Right atrium auricular region (tissue), 2 donors: ENCODE measurements at places on chromosomes 2 and 18. TPM values are rescaled to one million over a fixed set of nuclear protein-coding genes. Genes with fewer than 3 reads are reported as not detected.
A peak's percentile ranks its signal among the peaks of the same experiment; 100 is the strongest.

DNA sequence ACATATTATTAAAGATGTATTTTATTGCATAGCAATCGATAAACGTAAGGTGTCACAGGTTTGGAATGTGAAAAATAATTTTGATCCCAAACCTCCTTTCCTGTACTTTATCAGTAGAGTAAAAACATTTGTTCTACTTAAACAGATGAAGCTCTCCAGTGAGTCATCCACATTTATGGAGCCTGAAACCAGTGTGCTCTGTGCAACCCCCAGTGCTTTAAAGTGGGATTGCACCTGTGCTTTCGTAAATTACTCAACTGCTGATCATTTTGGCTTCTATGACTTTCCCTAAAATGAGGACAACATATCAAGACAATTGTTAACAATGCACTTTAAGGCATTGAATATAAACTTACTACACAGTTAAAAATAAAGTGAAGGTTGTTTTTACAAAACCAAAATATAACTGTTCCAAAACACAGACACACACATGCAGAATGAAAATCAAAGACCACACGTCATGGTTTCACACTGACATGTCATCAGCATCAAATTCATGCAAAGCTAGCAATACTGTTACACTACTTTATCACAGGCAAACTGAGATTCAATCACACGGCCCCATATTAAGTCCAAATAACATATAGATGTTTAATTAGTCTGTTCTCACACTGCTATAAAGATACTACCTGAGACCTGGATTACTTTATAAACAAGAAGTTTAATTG lies 9.7 kb downstream of the TMEM18 start:
- no peak for DNase-seq

- DNase-seq: no peak
Measured at GRCh38 chr2:130842770-130843169, 6.1 kb downstream of the ARHGEF4 start.

The ANKRD62 gene
- not detected for total RNA-seq

- no peak for DNase-seq
Measured at GRCh38 chr2:230312638-230313037, 14.4 kb upstream of the SP140L start.

GRCh38 chr2:207960090-207960489 lies 65.2 kb downstream of the PLEKHM3 start:
- no peak for DNase-seq

The TSN gene
- 22.4 TPM for total RNA-seq

The BCL11A gene
- total RNA-seq: 2.2 TPM

GRCh38 chr2:47024046-47024445 lies 108.4 kb upstream of the MCFD2 start:
- DNase-seq: no peak

The DNER gene
- 17.6 TPM for total RNA-seq

DNA sequence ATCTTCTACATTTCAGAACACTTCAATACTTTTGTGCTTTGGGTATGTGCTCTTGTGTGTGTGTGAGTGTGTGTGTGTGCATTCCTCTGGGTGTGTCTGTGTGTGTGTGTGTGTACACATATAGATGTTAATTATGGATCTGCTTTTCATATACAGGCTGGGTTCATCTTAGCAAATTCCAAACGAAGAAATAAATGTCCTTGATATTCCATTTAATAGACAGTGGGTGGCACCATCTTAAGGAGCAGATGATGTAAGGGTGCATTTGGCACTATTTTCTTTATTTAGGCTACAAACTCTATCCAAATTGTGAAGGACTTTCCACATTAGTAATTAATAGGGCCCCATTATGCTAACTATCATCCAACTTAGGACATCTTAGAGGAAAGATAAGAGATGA lies 425.8 kb upstream of the POU3F3 start:
- no peak for DNase-seq

The COLEC11 gene
- 27.8 TPM for total RNA-seq

- DNase-seq: no peak
Measured at GRCh38 chr2:133765658-133766057, 197.4 kb upstream of the NCKAP5 start.

DNA sequence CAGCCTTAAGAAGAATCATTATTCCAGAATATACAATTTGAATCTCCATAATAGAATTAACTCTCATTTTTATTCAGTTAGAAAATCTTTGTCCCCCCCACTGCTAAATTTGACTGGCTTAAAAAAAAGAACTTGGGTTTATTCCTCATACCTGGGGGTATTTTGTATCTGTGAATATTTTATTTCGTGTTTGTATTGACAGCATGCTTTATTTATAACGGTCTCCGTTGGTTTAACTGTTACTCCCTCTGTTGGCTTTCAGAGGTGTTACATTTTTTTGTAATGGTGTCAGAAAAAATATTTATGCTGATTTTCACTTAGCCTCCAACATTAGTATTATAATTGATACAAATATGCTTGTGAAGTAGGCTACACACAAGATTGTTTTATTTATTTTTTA lies 109.1 kb downstream of the HAUS1 start:
- no peak for DNase-seq

DNA sequence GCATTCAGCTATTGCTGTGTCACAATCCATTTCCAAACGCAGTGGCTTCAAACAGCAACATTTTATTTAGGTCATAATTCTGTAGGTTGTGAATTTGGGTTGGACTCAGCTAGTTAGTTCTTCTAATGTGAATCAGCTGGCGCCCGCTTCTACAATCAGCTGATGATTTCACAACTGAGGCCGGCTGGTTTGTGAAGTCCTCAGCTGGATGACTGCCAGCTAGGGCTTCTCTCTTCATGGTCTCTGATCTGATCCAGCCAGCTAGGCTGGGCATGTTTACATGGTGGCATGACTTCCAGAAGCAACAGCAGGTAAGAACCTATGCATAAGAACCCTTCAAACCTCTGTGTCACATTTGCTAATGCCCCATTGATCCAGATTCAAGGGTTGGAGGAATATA lies 172.0 kb downstream of the SLC4A10 start:
- DNase-seq: peak; percentile 59

The RNF125 gene
- total RNA-seq: 5.6 TPM

DNA sequence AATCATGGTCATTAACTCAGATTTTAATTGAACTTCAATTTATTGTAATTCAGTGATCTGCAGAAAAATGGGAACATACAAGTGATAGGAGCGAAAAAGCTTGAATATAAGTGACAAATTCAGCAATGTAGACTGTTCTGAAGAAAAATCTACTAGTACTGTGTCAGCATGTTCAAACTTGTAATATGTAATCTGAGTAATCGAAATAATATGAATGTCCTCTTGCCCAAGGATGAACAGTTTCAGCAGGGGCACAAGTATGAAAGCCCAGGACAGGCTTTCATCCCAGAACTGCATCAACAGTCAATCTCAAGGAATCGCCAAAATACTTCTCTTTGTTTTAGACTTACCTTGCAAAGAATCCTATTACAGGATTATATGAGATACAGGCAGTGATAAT lies 1110.5 kb downstream of the LRP1B start:
- no peak for DNase-seq

The FASTKD2 gene
- 45.5 TPM for total RNA-seq

- no peak for DNase-seq
Measured at GRCh38 chr2:100818003-100818605, 1.8 kb upstream of the NPAS2 start.

DNA sequence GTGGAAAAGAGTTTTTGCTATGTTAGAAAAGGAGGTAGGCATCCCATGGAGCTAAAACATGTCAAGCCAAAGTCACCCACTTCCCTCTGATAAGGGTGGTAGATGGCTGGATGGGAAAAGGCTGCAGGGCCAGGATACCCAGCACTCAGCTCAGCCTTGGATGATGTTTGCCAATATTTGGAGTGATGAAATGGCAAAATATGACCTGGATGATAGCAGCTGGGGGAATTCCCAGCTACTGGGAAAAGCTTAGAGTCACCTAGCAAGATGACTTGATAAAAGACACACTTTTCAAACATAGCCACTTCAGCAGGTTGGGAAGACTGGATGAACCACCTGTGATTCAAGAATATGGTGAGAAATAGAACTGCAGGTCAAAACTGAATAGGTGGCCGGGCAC lies 10.1 kb downstream of the RFX8 start:
- DNase-seq: no peak

The CFC1 gene
- total RNA-seq: 13.4 TPM

- DNase-seq: no peak
Measured at GRCh38 chr2:215771241-215771640, 242.1 kb downstream of the MREG start.

The ZBTB14 gene
- total RNA-seq: 7.3 TPM

- DNase-seq: no peak
Measured at GRCh38 chr18:892316-892715, 12.4 kb upstream of the ADCYAP1 start.

DNA sequence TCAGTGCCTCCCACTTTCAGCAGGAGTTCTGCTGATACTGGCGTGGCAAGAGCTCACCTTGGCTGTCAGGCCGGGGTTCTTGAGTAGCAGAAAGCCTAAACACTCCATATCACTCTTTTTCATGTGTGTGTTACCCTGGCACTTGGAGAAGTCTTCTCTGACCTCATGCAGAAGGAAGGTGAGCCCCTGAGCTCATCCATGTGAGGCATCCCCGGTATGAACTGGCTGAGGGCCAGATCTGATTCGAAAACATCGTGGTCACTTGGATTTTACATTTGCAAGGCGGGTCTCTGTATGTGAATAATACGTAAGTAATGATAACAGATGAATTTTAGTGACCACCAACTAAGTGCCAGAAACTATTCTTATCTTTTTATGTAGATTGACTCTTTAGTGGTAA lies 93.6 kb downstream of the RAPGEF4 start:
- DNase-seq: no peak

DNA sequence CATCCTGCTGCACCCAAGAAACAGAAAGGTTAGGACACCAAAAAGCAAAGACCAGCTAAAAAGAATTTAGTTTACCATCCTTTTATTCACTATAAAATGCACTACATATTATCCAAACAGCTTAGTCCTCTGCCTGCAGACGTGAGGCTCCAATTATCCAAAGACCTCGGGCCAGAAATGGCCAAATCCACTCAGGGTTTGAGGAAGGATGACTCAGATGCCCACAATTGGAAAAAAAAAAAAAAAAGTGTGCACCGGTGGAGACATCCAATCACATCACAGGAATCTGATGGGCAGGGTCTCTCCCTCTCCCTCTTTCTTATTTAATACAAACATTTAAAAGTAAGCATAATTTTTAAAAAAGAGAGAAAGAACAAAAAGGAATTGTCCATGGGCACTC lies 65.7 kb downstream of the TRABD2A start:
- no peak for DNase-seq

The HOXD13 gene
- total RNA-seq: not detected

DNA sequence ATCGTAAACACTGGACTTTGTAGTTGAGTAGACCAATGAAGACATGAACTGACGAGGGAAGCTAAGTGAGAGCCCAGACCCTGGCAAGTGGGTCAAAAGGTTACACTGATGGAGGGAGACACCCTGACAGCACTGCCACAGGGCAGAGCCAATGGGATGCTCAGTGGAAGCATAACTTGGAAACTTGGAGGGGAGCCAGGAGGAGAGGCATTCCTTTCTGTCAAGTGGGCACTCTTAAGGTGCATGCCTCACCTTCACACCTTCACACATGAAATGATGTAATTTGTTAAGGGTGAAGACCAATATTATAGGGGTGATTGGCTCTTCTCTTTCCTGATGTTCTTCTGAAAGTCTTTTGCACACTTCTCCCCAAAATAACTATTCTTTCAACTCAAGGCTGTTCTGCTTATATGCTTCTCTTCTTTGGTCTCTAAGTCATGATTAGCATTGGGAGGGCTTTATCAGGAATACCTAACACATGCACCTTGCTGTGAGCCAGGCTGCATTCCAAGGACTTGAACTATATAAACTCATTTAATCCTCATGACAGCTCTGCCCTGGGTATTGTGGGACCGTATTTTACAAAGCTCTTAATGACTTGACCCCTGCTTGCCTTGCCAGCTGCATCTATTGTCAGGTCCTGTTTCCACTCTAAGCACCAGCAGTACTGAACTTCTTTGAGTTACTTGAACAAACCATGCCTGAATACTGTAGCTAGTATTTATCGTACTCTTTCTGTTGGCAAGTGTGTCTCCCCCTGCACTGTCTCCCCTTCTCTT lies 19.0 kb downstream of the RPL37A start:
- DNase-seq: no peak

- DNase-seq: no peak
Measured at GRCh38 chr18:56973487-56973886, 173.4 kb upstream of the BOD1L2 start.

GRCh38 chr2:113182471-113183260 lies 8.9 kb downstream of the PSD4 start:
- DNase-seq: no peak

The PPP1R7 gene
- 57.5 TPM for total RNA-seq

GRCh38 chr2:129756276-129756675 lies 223.2 kb upstream of the RAB6C start:
- DNase-seq: no peak

- peak; percentile 54 for DNase-seq
Measured at GRCh38 chr18:63292831-63293683, 26.5 kb downstream of the BCL2 start.

- DNase-seq: no peak
Measured at GRCh38 chr2:20494241-20494640, 47.4 kb downstream of the RHOB start.

The CYP26B1 gene
- 12.8 TPM for total RNA-seq

DNA sequence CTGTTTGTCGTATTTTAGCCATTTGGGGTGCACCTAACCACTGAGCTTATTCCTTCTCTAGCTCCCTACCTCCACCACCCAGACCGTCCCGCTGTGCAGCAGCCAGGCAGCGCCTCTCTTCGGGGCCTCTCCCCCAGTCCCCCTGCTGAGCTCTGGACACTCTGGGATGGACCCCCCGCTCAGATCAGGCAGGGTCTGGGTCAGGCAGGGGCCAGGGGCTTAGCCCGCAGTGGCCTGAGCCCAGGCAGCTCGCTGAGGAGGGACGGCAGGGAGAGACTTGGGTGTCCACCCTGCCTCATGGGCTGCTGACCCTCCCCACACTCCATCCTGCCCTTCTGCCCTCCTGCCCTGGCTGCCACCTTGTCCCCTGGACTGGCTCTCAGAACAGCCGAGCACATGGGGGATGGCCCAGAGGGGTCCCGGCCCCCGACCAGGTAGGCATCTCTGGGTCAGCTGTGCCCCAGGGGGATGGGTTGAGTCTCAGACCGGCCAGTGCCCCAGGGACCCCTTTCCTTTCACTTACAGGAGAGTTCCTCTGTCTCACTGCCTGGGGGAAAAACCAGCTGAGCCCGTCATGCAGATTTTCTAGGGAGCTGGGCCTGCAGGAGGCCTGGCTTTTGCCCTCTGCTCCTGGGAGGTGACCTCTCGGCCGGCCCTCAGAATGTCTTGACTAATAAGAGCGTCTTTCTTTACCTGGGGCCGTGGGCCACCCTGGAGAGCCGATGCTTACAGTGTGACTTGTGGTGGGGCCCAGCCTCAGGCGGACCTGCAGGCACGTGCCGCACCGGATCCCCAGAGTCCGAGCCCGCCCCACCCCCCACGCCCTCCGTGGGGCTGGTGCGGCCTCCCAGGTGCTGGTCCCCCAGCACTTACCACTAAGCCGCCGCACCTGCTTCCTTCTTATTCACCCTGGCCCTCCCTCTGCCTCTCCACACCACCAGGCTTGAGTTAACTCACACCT lies 22.8 kb upstream of the PXDN start:
- DNase-seq: no peak
